ENCODE measurements at places on chromosomes 3 and 15.

DNA sequence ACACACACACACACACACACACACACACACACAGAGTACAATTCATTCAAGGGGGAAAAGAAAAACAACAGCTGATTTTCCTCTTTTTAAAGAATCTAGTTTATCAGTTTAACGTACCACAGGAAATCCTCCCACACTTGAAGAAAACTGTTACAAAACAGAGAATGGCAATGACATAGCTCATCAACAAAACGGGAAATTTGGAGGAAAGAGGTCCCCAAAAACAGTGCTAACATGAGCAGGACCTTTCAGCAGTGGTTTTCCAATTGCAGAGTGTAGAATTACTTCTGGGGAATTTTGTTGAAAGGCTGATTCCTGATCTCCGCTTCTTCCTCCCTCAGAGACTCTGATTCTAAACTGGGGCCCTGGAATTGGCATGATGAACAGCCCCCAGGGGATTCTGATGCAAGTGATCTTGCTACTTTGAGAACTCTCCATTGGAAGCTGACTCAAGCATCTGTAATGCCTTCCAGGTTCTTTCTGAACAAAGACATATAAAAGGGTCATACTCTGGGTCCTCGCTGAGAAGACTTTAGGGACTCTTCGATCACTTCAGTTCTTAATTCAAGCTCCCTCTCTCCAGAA lies 442.6 kb upstream of the PROK2 start:
- DNase-seq = no peak

GRCh38 chr3:109018828-109019227 lies 65.1 kb upstream of the GUCA1C start:
- DNase-seq = no peak

DNA sequence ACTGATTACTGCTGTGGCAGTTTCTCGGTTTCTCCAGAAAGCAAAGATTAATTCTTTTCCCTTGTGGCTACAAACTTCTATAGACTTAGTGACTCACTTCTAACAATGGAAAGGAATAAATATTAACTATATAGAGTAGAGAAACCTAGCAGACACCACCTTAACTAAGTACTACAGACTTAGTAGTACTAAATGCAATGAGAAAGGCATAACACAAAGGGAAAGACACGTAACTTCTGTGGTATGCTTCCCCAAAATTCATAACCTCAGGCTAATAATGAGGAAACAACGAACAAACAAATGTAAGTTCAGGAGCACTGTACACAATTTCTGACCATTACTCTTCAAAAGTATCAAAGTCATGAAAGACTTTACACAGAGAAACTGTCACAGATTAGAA lies 31.2 kb downstream of the ATG3 start:
- DNase-seq = no peak

DNA sequence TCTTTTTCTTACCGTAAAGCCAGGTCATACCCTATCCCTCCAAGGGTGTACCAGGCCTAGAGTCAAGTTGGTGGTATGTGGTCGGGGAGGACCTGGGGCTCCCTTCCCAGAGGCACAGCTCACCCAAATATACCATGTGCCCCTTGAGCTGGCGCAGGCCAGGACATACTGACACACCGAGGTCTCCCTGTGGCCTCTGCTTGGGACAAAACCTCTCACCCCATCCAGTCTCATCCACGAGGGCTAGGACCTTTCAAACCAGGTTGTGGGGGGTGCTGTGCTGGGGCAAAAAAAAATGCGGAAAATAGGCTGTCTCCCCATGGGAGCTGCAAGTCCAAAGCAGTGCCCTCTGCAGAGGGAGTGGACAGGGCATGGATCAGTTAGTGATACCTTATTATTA lies 22.8 kb downstream of the PTH1R start:
- DNase-seq = no peak

- no peak for DNase-seq
Measured at GRCh38 chr15:88174571-88174970, 82.0 kb downstream of the NTRK3 start.

- no peak for DNase-seq
Measured at GRCh38 chr3:5002871-5003247, 23.6 kb downstream of the BHLHE40 start.

GRCh38 chr15:23075927-23076326 lies 36.6 kb upstream of the TUBGCP5 start:
- DNase-seq = no peak

GRCh38 chr3:97720417-97720816 lies 44.1 kb upstream of the ARL6 start:
- DNase-seq = no peak

DNA sequence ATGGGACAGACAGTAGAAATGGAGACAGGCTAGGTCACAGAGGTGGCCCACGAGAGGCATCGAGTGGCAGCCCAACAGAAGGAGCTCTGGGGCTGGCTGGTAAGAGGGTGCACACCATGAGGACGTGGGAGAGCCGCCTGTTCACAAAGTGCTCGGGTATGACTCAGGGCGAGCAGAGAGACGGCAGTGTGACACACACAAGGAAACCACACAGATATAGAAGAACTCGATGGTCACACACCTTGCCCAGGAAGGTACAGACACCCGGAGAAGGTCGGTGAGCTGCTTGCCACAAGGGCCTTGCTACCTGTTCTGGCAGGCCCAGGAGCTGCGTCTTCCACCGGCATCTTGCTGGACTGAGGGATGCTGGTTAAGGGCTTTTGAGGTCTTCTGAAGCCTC lies 50.2 kb downstream of the CA12 start:
- DNase-seq = no peak

- DNase-seq = no peak
Measured at GRCh38 chr3:163368168-163368567, 1710.1 kb downstream of the SI start.

All from stimulated activated CD4-positive, alpha-beta T cell treated with anti-CD3 and anti-CD28 coated beads, Interleukin-4, amount 100 ng/mL, for 1 hour (primary cell).